ENCODE measurements at places on chromosomes 12 and 14. TPM values are rescaled to one million over a fixed set of nuclear protein-coding genes. Genes with fewer than 3 reads are reported as not detected.
A peak's percentile ranks its signal among the peaks of the same experiment; 100 is the strongest.

GNG2 gene
- 120 TPM for total RNA-seq

GRCh38 chr12:93500201-93500600 is 32.9 kb downstream of the MRPL42 start:
- DNase-seq: no peak

DNA sequence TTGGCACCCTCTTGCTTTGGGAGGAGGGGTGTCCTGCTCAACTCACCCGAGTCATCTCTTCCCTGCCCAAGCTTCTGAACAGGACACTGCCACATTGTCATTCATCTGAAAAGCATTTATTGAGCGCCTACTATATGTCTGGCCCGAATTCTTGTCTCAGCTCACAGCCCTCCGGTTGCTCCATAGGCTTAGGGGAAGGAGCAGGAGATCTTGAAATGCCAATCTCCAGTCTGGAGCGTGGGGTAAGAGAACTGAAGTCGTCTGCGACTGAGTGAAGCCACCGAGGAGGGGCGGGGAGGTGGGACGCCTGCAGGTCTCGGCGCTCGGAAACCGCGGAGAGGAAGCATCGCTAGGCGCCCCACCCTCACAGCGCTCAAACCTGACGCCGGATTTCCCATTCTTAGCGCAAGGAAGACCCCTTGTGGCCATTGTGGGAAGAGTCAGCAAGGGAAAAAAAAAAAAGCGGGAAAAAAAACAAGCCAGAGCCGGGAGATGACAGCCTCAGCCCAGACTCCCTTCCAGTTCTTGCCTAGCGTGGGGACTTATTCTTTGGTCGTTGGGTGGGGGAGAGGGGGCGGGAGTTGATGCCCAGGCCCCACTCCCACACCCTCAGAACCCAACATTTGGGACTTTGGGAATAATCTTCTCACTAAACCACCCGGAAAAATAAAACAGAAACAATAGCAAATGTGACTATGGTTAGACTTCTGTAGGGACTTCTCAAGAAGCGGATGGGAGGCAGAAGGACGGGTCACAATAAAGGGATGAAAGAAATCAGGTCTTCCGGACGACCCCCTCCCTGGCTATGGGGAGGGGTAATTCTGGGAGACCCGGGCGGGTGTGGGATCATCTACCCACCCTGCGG is 28.2 kb upstream of the SMUG1 start:
- peak; percentile 48 for DNase-seq

- DNase-seq: no peak
Measured at GRCh38 chr12:25757037-25757665, 201.3 kb upstream of the RASSF8 start.

- DNase-seq: no peak
Measured at GRCh38 chr12:15443611-15444010, 121.3 kb downstream of the PTPRO start.

All from prostate gland (tissue), 2 donors.